ENCODE measurements at places on chromosomes 16 and 17. TPM values are rescaled to one million over a fixed set of nuclear protein-coding genes. Genes with fewer than 3 reads are reported as not detected.

DHRS7C gene
- total RNA-seq, result not detected

NPIPA5 gene
- 4.1 TPM for total RNA-seq

TAC4 gene
- total RNA-seq, result not detected

FAAP100 gene
- 30.9 TPM for total RNA-seq

DEXI gene
- 59.7 TPM for total RNA-seq

CLEC19A gene
- not detected for total RNA-seq

XAF1 gene
- 4.7 TPM for total RNA-seq

Measured in Karpas-422 (cell line).